ENCODE measurements at places on chromosomes 16 and 17. TPM values are rescaled to one million over a fixed set of nuclear protein-coding genes. Genes with fewer than 3 reads are reported as not detected.

- DNase-seq = peak; percentile 76
These were observed at the start of gene ZPBP2 for GRCh38 chr17:39867880-39868553. Gene ZPBP2 (plus strand): TSS chr17:39868202. CDS start chr17:39868355, 153 bp downstream.

GRCh38 chr16:66399031-66399430 is 28.1 kb upstream of the BEAN1 start:
- DNase-seq = no peak

FAM222B gene
- total RNA-seq = 24.0 TPM

DNA sequence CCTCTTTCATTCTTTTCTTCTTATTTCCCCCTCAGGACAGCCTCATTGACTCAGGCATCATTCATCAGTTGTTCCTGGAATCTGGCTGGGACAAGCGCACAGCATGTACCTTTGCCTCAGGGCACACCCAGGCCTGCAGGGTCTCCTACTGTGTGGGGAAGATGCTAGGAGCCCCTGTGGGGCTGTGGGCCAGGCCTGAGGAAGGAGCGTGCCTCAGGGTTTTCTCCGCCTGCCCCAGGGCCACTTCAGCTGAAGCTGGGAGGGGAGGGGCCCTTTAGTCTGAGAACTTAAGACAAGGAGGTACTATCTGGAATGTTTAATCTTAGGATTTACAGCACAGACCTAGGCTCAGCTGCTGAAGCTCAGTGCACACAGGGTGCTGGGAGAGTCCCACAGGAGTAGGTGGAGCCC is 7.9 kb downstream of the ELMO3 start:
- no peak for DNase-seq

DNA sequence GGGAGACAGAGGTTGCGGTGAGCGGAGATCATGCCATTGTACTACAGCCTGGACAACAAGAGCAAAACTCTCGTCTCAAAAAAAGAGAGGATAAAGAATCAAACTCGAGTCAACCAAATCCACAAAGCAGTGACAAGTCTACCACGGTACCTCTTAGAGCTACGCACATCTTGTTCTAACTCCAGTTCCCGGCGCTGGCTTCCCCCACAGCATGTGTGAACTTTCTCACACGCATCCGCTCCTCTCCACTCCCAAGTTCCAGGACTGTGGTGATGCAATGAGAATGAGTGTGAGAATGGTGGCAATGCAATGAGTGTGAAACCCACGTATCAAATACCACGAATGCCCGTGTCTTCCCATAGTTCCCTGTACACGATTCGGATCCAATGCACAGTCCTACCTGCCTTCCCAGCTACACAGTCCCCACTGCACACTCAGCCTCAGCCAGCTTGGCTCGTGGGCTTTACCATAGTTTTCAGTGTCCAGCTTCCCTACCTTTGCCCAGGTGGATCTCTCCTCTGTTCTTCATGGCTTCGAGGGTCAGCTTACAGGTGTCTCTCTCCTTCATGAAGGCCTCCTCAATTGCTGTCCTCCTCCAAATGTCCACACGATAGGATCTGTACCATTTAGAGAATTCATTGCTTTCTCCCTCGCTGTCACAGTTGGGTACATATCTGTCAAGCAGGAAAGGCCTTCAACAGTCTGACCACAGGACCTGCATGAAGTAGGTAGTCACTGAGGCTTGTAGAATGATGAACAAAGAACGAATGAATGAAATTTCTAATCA is 9.2 kb upstream of the P2RX5 start:
- no peak for DNase-seq

SLC26A11 gene
- 6.2 TPM for total RNA-seq

GRCh38 chr16:1152651-1153259 is at the start of gene CACNA1H:
Gene CACNA1H (plus strand): TSS chr16:1153106. CDS start chr16:1153738, 632 bp downstream.
- peak; percentile 80 for DNase-seq

GRCh38 chr16:84179612-84180320 is 7.1 kb downstream of the TAF1C start:
- DNase-seq = no peak

NEUROD2 gene
- total RNA-seq = not detected

DNA sequence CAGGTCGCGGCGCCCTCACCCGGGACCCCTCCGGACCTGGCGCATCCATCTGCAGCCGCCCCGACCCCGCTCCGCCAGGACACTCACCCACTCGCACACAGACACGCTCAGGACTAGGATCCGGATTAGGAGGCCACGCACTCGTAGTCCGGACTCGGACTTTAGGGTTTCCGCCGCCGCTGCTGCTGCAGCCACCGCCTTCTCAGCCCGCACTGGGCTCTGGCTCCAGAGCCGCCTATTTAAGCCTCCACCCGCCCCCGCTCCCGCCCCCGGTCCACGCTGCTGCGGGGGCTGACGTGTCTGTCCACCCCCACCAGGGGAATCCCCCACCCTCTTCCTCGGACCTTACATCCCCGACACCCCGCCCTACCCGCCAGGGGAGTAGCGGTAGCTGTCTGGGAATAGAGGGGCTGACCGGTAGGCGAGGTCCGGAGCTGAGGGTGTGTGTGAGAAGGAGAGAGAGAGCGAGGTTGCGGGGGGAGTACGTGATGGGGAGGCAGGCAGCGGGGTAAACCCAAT is at the start of gene RRAD:
Gene RRAD, minus strand, starts transcription at position 214 of the 519 bp plus-strand sequence. CDS start 356 bp downstream, outside the sequence.
- DNase-seq = peak; percentile 66

DNA sequence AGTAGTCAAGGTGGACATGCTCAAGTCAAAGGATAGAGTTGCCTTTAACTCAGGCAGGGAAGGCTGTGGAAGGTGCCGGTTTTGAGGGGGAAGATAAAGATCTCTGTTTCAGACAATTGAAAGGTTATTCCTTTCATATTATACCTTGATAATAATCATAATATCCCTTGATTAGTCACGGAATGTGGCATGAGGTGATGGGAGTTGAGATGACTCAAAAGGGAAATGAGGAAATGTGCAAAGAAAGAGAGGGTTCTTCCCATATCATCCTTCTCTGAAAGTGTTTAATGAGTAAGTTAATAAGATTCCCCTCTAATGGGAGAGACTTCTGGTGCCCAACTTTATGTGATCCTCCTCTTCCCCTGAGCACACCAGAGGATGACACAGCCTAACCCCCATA is 43.1 kb upstream of the HS3ST2 start:
- no peak for DNase-seq

NOG gene
- total RNA-seq = 0.09 TPM

DNA sequence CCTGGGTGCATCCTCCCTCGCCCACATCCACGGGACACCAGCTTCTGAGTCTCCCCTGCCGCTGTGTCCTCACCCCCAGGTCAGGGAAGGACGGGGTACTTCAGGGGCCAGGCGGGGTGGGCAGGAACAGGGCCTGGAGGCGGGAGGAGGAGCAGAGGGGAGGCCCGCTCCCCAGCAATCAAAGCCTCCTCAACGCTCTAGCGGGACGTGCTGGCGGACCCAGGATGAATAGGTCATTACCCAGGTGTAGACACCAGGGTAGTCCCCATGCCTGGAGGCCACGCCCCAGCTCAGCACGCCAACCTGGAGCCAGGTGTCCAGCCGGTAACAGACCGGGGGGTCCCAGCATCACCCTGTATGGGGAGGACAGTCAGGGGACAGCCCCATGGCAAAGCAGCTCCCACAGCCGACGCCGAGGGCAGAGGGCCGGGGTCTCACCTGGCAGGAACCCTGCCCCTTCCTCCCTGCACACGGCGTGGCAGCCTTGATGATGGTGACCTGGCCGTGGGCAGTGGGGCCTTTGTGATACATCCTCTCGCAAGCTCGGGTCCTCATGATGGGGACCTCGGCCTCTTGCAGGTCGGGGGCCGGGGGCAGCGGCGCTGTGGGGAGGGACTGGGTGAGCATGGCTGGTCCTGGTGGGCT is 24.2 kb downstream of the TPSD1 start:
- DNase-seq = no peak

DNA sequence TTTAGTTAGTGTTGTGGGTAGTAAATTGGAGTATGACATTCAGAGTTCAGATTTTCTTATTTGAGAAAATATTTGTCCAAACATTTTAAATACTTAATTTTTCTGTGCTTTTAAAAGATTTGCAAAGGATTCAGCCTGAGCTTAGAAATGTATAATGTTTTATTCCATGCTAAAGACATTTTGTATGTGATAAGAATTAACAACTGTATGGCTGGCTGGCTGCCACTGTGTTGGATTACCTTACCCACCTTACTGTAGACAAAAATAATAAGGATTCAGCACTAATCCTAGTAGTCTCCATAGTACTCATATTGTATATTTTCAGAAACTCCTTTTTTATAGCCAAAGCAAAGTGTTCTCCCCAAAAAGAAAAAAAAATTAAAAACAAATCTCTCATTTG is 74.8 kb downstream of the TANC2 start:
- DNase-seq = no peak

DNA sequence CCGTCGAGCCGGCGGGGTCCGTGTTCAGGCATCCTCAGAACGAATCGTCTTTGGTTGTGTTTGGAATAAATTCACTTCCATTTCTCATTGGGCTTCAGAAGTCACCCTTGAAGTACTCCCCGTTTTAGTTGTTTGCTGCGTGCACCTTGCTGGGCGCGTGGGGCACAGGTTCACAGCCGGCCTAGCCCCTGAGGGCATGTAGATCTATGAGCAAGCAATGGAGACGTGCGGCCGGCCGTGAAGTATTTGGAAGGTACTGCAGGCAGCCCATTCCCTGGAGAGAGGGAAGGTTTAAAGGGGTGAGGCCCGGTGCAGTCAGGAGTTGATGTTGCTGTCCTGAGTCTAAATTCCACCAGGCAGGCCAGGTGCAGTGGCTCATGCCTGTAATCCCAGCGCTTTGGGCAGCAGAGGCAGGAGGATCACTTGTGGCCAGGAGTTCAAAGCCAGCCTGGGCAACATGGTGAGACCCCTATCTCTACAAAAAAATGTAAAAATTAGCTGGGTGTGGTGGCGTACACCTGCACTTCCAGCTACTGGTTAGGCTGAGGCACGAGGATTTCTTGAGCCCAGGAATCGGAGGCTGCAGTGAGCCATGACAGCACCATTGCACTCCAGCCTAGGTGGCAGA is 714 bp downstream of the ACSF3 start:
- peak; percentile 74 for DNase-seq
